ENCODE measurements at places on chromosomes 5 and 9.

GRCh38 chr9:95644377-95644776 lies 127.6 kb upstream of the PTCH1 start:
- DNase-seq, result no peak

GRCh38 chr5:10166392-10166791 lies 83.3 kb downstream of the ATPSCKMT start:
- DNase-seq, result no peak

GRCh38 chr9:120921661-120922181 lies 4.9 kb downstream of the TRAF1 start:
- DNase-seq, result peak; percentile 38

GRCh38 chr5:107090506-107090905 lies 580.2 kb downstream of the EFNA5 start:
- no peak for DNase-seq

DNA sequence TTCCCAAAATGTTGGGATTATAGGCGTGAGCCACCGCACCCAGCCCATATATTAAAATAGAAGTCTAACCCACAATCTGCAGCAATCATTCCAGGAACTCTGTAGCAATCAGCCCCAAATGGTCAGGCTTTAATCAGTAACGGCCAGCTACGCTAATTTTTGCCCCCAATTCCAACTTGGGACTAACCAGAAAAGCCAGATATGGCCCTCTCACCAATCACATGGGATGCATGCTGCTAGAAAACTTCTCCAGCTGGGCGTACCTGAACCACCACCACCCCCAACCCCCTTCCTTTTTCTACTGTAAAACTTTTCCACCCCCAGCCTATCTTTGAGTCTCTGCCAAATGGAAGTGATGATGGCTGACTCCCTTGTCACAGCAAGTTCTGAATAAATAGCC lies 4.1 kb downstream of the SUSD1 start:
- no peak for DNase-seq

DNA sequence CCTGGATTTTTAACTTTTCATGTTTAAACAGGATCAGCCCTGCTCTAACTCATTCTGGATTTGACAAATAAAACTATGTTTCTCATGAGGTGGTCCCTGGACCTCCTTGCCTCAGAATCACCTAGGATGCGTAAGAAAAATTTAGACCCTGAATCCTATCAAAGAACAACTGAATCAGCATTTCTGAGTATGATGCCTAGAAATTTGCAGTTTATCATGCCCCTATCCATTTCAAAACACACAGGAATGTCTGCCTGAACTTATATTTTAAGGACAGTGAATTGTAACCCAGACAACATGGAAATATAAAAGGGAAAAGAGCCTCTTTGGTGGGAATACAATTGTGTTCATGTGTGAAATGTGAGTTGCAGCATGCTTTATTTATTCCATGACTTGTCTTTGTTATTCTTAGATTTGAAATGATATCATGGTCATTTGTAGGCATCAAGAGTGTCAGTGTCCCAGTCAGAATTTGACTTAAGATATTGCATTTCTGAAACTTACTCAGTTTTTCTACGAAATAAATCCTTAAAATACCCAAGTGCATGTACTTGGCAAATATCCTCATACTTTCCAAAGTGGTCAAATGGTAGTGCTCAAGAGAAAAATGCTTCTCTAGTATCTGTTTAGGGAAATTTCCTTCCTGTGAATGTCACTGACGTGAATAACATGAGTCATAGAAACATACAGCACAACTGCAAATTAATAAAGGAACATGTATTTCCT lies 144.3 kb downstream of the GIN1 start:
- peak; percentile 68 for DNase-seq

DNA sequence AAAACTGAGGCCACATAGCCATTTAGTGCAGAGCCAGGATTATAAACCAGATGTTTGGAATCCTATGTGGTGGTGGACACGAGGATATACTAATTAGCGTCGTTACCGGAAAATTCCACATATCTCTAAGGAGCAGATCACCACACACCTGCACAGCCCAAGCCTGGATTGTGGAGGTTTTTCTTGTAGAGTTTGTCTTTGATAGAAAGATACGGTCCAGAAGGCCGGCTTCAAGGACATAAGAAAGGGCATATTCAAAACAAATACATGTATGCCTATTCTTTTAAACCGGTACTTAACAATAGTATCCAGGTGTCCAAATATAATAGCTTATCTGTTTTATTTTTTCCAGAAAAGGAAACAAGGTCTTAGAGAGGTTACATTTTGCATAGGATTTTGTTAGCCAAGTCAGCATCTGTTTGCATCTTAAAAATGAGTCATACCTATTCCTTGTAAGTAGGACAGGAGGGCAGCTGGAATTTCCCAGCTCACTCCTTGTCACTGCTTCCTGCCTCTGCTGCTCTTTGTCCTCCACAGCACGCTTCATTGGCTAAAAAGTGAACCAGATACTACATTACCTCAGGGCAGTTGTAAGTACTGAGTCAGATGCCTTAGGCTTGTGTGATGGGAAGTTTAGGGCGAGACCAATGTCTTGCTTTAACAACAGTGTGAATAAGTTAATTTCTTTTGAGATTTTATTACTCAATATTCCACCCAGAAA lies 3.6 kb downstream of the TMC1 start:
- peak; percentile 96 for DNase-seq

DNA sequence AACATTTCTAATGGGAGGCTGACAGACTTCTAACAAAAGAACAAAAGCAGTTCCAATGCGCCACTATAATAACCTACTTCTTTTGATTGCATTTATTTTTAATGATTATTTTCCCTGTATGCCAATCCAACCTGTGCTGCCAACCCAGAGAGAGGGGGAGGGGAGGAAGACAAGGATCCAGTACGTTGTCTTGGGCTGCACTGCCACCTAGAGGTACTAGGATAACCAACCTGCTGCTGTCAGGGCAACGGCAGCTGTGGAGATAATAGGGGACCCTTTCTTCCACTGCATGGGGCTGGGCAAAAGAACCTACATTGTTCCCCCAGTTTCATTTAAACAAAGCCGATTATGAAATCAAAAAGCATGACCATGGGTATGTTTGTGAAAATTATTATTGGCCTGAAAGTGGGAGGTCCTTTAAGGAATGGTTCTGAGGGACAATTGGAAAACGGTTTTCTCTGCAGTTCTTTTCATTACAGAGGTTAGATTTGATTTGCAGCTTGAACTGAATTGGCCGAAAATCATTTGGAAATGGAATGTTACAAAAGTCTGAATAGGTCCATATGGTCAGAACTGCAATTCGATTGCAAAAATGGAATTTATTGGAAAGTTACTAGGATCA lies 101.3 kb downstream of the RASEF start:
- peak; percentile 77 for DNase-seq

- DNase-seq, result no peak
These were observed 2.0 kb upstream of the UAP1L1 start for GRCh38 chr9:137075275-137075775.

DNA sequence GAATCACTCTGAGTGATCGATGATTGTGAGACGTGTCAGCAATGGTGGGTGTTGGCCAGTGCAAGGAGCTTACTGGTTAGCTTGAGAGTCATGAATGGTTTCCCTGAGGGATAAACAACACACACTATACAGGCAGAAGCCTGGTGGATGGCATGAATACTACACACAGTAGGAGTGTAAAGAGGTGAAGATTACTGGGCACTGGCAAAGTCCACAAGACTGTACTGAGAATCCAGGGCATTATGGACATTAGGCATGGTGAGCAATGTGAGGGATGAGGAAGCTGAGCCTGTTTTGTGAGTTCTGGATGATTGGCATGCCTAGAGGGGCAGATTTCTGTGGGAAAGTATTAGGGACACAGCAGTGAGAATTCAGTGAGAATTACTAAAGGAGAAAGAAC lies 71.3 kb downstream of the KDM4C start:
- DNase-seq, result no peak

DNA sequence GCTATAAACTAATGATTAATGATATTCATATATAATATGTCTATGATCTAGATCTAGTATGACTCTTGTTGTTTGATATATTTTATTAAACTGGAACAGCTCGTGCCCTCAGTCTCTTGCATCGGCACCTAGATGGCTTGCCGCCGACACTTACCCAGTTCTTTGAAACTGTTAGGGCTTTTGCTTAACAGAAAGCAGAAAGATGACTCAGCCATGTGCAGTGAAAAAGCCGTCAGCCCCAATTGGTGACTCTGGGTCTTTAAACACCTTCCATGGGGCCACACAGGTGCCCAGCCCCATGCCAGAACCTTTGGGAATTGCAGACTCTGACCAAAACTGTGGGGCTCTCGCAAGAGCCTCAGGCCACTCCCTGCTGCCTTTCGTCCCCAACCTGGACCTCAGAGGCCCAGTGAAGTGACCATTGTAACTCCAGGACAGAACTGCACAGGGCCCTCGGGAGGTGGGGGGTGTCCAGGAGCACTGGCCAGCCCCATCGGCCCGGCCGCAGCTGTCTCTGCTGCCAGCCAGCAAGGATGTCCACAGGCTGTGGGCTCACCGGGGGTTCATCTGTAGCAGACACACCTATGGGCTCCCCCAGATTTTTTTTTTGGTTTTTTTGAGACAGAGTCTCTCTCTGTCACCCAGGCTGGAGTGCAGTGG lies 7.8 kb downstream of the LCN10 start:
- DNase-seq, result no peak

DNA sequence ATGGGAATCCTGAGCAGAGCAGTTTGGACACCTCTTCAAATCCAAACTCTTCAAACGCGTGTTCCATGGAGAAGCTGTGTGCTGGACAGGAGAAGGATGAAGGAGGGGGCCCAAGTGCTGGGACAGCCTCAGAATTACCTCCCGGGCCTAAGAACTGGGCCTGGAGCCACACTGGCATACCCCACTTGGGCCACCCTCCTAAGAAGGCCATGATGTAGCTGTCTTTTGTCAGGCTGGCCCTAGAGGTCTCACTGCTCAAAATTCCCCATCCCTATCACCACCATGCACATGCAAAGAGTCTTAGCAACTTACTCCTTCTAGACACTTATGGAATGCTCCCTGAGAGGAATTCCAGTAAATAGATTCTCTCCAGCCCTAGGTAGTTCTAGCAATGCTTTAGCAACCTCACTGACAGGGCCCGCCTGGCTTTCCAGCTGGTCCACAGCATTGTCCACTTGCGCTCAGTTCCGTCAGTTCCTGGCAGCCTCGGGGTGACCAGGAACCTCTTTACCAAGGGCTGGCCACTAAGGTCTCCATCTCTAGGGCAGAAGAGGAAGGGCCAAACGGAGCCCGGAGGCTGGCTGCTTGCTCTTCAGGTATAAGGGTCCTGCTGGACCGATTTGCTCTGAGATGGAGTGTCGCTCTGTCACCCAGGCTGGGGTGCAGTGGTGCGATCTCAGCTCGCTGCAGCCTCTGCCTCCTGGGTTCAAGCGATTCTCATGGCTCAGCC lies 75.3 kb downstream of the RGS3 start:
- no peak for DNase-seq

GRCh38 chr9:108049671-108050494 lies 560.3 kb upstream of the KLF4 start:
- no peak for DNase-seq

GRCh38 chr5:54959673-54960418 lies 25.5 kb downstream of the ESM1 start:
- no peak for DNase-seq

GRCh38 chr9:6969805-6970204 lies 212.0 kb downstream of the KDM4C start:
- DNase-seq, result no peak

- DNase-seq, result no peak
These were observed 57.0 kb downstream of the FBN2 start for GRCh38 chr5:128480906-128481633.

DNA sequence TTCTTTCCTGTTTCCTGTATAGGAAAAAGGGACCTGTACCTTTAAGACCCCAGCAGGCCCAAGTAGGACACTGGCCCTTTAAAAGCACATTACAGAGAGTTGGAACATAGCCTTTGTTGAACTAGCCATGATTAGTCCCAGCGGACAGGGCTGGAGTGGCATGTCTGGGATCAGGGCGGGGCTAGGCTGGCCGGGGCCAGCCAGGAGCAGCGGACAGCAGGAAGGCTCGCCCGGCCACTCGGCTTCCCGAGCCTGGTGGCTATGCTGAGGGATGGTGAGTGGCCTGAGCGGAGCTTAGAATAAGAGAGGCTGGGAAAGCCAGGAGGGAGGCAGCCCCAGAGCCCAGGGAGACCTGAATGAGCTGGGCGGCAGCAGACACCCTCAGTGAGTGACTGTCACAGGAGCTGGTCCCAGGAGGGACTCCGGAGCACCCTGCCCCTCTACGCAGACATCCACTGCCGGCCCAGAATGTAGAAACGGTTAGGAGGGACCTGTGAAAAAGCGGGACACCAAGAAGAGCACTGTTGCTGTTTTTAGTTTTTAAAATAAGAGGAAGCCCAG lies 92.1 kb downstream of the DAB2IP start:
- peak; percentile 86 for DNase-seq

DNA sequence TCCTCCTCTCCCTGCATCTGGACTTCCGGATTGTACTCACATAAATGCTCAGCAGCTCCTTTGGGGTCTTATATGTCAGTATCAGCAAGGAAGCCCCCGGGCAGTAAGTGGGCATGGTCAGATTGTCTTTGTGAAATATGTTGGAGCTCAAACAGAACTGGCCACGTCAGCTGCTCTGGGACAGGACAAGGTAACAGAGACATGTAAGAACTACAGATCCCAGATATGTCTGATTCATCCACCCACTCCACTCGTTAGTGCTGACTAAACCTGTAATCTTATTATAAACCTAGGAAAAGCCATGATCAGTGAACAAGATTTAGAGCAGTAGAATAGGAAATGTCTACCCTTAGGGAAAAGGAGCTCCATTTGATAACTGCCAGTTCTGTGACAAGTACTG lies 561.8 kb downstream of the CETN3 start:
- peak; percentile 21 for DNase-seq

GRCh38 chr5:1544294-1544961 lies 20.7 kb upstream of the LPCAT1 start:
- DNase-seq, result no peak

- no peak for DNase-seq
These were observed 76.8 kb downstream of the FGF10 start for GRCh38 chr5:44312374-44312773.
